Stimulated activated CD4-positive, alpha-beta T cell treated with anti-CD3 and anti-CD28 coated beads, Interleukin-4, amount 100 ng/mL, for 1 hour (primary cell): ENCODE measurements at places on chromosomes 7 and 10.

DNA sequence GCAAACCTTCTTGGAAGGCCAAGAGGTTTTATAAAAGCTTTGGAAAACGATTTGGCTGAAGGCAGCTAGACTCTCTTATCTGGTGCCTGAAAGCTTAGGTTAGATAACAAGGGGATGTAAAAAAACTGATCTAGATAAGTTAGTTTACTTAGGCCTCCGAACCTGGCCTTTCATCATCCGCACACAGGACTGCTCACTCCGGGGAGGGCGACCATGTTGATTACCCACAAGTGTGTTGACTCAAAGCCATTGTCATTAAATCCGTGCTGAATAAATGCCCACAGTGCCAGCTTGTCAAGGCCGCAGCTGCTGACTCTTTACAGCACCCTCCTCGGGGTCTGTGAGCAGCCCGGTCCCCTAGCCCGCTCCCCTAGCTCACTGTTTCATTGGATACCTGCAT, 112.3 kb downstream of the ZFAND4 start:
- DNase-seq = no peak

- DNase-seq = no peak
These were observed 1.0 kb downstream of the PDE1C start for GRCh38 chr7:32069116-32069650.

GRCh38 chr10:35577926-35578617, 27.1 kb upstream of the GJD4 start:
- no peak for DNase-seq

DNA sequence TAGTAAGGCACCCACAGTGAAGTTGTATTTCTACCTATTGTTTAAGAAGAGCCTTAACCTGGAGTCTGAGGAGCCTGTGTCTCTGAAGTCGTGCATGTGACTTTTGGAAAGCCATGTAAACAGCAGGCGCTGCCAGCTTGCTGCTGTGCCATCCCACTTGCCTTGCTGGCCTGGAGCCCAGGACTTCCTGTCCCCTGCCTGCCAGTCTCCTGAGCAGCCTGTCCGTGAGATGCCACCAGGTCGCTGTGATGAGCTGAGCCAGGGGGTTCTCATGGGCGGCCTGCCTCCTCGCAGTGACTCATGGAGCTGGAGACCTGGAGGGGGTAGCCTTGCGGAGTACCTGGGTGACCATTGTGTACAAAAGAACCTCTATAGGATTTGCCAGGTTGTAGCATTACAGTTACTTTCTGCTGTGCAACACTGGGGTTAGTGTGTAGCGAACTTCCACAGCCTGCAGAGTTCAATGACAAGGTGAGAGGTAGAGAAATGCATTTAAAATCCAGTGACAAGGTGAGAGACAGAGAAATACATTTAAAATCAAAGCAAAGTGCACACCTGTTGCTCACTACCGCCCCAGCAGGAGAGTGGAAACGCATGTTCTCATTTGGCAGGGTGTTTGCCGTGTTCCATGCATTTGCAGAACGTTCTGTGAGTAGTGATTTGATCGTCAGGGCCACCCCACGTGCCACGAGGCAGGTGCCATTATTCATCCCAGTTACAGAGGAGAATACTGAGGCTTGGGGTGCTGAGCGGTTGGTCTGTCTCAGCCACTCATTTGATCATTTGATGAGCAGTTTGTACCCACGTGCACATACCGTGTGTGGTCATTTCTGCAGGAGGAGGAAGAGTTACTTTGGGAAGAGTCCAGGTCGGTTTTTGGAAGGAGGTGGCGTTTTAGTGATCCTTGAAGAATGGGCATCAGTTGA, 36.6 kb upstream of the BHLHA15 start:
- no peak for DNase-seq

- no peak for DNase-seq
These were observed 61.0 kb downstream of the VIPR2 start for GRCh38 chr7:159083698-159084068.

- no peak for DNase-seq
These were observed 210.5 kb upstream of the YAE1 start for GRCh38 chr7:39355664-39356063.

DNA sequence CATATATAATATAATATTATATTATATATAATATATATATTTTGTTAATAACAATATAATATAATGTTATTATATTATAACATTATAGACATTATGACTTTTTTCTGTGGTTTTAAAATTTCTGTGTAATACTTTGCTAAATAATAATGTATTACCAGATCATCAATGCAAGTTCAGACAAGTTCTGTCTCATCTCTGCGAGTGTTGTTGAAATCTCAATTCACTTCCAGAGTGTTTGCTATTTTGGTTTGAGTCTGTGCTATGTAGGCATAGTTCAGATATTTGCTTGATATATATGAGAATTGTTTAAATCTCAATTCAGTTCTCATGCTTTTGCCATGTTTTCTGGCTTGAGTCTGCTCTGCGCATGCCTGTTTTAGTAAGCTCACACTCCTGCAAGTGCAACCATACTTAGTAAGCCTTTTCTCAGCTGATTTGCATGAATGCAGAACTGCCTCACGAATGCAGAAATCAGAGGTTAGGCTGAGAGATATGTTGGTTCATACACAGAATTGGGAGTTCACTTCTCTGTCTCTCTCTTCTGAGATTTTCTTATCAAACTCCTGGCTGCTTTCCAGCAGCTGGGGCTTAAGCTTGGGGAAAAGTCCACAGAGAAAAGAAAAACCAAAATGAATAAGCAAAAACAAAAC, 830.2 kb upstream of the SORCS1 start:
- no peak for DNase-seq

DNA sequence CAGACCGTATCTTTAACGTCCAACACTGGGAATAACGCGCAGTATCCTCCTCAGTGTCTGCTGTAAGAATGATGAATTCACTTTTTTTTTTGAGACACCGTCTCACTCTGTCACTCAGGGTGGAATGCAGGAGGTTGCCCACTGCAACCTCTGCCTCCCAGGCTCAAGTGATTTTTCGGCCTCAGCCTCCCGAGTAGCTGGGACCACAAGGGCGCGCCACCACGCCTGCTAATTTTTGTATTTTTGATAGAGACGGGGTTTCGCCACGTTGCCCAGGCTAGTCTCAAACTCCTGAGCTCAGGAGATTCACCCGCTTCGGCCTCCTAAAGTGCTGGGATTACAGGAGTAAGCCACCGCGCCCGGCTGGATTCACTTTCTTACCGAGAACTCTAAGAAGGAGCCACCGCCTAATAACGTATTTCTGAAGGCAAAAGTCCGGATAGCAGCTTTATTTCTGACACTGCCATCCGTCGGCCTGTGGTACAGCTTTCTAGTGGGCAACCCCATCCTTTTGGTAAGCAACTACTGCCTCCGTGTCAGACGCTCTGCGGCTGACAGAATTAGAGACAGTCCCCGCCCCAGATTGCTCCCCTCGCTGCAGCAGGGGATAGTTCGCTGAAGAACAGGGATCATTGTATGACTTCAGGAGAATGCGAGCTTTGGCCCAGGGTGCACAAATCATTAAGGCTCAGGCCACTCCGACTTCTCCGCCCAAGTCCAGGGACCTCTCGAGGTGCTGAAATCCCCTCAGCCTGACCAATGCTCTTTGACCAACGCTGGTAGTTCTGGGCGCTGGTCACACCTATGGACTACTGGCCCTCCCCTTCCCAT, 662 bp downstream of the POLR3A start:
- no peak for DNase-seq

GRCh38 chr10:100436255-100436654, 26.6 kb upstream of the WNT8B start:
- DNase-seq = no peak

- no peak for DNase-seq
These were observed 264.9 kb upstream of the FERD3L start for GRCh38 chr7:19410106-19410505.

DNA sequence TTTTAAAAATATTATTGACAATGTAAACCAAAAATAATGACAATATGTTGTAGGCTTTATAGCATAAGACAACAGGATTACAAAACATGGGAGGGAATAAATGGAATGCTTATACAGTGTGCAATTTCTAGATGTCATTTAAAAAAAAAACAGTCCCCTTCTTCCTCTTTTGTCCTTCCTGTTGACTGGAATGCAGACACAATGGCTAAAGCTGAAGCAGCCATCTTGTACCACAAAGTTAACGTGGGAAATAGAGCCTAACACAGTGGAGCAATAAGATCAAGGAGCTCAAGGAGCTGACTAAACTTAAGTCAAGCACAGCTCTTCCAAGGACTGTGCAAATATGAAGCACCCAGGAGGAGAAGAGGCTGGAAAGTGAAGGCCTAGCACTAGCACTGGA, 208.1 kb downstream of the ARHGAP12 start:
- DNase-seq = no peak

- DNase-seq = no peak
These were observed 97.2 kb upstream of the DKK1 start for GRCh38 chr10:52216852-52217251.

- no peak for DNase-seq
These were observed 376.5 kb downstream of the KCNMA1 start for GRCh38 chr10:77261146-77261545.

DNA sequence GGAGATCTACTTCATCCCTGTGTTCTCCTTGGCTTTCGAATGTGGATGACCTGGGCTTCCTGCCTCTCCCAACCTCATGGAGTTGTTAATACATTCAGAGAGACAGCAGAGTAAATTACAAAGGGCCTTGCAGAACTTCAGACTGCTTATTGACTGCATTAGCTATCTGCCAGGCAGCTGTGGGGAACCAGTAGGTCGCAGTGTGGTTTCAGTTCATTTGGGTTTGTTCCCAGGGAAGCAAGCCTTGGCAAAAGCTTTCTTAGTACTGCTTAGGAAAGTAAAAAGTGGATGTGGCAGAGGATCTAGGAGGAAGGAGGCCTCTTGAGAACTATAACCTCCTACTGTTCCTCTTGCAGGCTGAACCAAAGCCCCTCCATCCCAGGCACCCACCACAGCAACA, 9.2 kb downstream of the NPFFR1 start:
- no peak for DNase-seq

GRCh38 chr10:76213876-76214275, 782.5 kb downstream of the LRMDA start:
- no peak for DNase-seq

DNA sequence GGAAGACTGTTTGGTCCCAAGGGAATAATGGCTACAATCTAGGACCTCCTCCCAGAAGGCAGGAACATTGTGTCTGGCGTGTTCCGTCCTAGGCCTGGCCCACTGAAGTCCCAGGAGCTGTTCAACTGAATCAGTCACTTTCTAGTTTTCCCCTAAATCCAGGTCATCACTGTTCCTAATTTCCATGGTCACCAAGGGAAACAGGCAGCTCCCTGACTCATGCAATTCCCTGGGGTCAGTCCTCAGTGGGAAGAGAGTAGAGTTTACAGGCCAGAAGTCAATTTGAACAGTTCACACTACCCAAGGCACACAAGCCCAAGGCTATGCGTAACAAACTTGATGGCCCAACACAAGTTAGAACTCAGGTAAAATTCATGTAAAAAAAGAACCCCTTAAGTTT, 44.0 kb downstream of the CREB3L2 start:
- DNase-seq = no peak

- no peak for DNase-seq
These were observed 3.3 kb upstream of the CDCA7L start for GRCh38 chr7:21948887-21949540.

DNA sequence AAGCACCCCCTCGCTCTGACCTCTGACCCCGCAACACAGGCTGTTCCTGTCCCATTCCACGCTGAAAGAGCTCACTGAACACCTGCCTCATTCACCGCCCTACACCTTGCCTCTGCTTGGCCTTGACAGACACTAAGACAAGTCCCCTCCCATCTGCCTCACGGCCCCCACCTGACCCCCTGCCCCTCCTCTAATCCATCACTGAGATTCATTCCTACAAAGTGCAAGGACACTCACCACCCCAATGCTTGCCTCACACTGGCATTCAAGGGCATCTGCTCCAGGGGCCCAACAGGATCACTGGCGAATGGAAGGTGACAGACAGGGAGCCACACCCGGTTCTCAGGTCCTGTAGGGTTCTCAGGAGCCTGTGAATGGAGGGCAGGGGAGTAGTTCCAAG, 68.1 kb upstream of the NANOS1 start:
- no peak for DNase-seq

- DNase-seq = no peak
These were observed 34.2 kb upstream of the LAMB4 start for GRCh38 chr7:108164342-108164741.

GRCh38 chr10:122475100-122475499, 13.7 kb downstream of the HTRA1 start:
- DNase-seq = no peak

DNA sequence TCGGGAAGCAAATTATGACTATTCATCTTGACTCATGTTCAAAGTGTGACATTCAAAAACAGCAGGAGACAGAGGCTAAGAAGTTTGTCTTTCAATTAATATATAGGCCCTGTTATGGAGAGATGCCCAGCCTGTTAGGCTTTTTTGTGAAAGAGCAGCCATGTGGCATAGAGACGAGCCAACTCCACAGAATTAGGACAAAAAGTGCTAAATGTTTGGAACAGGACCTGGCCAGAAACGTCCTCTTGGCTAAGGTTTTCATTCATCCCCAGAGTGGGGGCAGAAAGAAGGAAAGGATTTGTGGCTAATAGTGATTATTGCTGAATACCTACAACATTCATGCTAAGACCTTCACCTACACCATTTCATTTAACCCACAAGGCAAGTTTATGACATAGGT, 324.7 kb upstream of the NPVF start:
- DNase-seq = no peak

DNA sequence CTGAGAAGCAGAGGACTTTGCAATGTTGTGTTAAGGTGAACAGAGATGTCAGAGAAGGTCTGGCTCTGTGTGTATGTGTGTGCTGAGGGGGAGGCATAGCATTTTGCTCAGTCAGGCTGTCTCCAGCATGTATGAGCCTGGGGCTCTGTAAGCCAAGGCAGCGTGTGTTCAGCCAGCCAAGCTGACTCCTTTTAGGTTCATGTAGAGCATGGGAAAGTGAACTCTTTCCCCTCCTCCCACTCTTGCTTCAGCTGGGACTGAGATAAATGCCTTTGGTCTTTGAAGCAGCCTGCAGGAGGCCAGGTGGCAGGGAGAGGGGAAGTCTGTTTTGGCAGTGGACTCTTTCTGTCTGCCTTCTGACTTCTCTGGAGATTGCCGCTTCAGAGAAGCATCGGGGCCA, 3.8 kb downstream of the SFXN2 start:
- no peak for DNase-seq

DNA sequence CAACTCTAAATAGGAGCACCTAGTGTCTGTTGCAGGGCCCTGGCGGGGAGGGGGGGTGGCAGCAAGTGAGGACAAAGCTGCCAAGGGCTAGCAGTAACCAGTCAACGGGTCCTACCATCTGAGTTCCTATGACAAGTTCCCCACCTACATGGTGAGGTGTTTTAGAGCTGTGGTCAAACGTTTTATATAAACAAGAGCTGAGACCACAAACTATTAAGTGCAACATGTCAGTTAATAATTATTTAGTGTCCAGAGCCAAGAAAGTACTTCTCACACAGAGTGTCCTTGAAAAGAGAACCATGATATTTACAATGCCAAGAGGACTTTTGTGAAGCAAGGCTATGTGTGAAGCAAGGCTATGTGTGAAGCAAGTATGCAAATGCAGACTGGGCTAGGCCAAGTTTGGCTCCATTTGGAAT, 434.7 kb downstream of the TNS3 start:
- DNase-seq = no peak
